Activated CD4-positive, CD25-positive, alpha-beta regulatory T cell (primary cell): ENCODE measurements at places on chromosomes 12 and 14.

DNA sequence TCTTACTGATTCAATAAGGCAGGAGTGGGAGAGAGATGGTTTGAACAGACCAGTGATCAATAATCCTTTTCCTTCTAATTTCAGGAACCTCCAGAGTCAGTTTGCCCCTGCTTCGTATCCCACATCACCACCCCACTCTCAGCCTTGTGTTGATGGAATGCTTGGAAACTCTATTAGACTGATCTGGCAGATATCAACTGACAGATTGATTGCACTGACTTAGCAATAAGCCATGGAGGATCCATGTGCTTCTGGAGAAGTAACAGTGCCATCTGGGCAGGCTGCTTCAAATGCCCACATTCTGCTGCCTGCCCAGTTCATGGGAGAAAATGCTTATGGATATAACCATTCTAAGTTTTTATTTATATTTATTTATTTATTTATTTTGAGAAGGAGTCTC is 218.0 kb downstream of the SLC2A13 start:
- no peak for DNase-seq

DNA sequence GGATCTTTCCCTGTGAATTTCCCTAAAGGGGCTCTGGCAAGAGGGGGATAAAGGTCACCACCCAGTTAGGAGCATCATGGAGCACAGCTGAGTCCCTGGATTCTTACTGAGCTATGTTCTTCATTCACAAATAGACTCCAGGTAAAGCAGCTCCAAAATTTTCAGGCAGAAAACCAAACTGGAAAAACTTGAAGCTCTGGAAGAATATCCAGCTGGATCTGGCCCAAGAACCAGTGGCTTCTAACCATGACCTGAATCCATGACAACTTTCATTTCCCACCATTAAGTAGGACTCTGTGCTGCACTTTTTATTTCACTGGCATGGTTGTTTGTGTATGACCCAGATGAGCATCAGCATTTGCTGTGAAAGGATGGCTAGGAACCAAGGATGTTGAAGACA is 180.4 kb upstream of the FKBP4 start:
- DNase-seq = no peak

DNA sequence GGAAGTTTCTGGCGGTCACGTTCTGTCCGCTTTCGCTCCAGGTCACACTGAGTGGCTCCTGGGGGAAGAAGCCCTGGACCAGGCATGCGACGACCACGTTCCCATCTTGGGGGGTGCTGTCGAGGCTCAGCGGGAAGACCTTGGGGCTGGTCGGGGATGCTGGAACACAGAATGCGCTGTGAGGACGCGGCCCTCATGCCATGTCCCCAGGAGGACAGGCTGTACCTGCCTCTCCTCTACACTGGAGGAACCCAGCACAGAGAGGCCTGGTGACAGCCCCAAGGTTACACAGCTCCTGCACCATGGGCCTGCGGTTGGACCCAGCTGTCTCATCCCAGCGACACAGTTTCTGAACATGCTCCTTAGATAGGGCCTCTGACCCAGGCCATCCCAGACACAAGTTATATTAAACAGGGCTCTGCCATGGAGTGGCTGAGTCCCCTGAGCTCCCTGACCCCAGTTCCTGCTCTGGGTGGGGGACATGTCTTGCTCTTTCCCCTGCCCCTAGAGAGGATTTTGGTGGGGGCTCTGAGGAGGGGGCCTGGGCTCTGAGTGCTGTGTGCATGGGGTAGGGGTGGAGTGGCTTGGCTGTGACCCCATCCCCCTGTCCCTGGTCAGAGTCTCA is 62.0 kb downstream of the TMEM121 start:
- DNase-seq = no peak

- DNase-seq = no peak
Observed at GRCh38 chr12:31944299-31944698, 14.9 kb upstream of the RESF1 start.

- no peak for DNase-seq
Observed at GRCh38 chr12:62581288-62582064, 114.8 kb downstream of the MON2 start.

DNA sequence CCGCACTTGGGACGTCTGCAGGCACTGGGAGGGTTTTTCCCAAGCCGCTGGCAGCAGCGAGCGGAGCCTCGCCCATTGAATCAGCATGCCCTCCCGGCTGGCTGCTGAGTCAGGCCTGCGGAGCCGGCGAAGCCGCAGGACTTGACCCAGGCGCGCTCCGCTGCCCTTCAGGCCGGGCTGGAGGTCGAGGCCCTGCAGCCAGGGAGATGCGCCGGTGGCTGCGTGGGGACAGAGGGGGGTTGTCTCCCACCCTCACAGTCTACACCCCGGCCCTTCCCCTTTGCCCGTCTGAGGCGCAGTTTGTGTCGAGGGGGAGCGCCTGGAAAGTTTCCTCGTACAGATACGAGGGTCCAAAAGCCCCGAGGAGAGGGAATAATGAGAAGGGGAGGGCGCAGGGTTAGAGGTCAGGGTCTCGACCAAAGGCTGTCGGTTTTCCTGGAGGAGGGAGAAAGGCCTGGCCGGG is 759 bp upstream of the KLC1 start:
- no peak for DNase-seq

GRCh38 chr12:27493260-27493940 is 30.6 kb upstream of the PPFIBP1 start:
- no peak for DNase-seq

- DNase-seq = no peak
Observed at GRCh38 chr12:65560286-65560685, 264.0 kb upstream of the HMGA2 start.

- DNase-seq = no peak
Observed at GRCh38 chr12:107032266-107032665, 45.3 kb upstream of the MTERF2 start.

DNA sequence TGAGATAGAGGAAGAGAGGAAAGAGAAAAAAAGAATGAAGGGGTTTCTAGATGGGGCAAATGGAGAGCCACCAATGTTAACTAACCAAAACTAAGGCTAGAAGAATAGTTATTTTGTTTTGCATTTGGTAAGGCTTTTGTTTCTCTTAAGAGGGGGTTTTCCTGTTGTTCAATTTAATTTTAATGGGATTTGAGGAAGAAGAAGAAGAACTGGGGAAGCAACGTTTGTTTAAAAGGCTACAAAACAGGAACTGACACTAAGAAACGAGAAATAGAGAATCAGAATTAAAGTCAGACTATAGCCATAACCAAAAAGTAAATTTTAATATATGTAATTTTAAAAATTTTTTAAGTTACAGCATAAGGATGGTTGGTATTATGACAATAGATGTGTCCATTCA is 13.7 kb downstream of the TXNDC16 start:
- DNase-seq = no peak

GRCh38 chr12:820336-820735 is 68.0 kb downstream of the WNK1 start:
- no peak for DNase-seq

DNA sequence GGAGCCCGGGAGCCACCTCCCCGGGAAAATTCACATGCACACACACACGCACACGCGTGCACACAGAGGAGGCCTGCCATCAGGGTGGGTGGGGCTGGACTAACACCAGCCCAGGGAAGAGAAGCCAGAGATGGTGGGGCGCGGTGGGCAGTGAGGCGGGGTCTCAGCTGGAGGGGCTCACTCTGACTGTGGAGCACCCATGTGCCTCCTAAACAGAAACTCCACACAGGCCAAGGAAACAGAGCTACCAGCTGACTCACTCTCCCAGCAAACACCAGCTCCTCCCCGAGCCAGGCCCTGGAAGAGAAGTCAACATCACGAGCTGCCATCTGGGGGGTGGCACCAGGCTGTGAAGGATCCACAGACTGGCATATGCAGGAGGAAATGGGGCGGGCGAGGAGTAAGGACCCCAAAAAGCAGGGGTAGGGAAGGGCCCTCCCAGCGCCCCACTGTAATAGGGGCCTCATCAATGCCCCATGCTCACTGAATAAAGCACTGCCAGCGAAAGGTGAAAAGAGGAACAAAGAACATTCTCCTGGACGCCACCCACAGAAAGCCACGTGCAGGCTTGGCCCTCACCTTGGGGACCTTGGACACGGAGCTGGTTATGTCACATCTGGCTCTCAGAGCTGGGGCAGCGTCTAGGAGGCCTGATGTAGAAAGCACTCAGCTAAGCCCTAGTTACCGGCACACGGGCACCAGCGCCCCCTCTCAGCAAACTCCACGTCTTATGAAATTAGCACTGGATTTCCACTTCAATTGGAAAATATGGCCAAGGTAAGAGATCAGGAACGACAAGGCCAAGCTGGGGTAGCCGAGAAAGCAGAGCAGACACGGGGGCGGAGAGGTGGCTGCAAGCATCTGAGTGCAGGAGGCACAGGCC is 8.4 kb upstream of the INF2 start:
- no peak for DNase-seq

- DNase-seq = no peak
Observed at GRCh38 chr12:75482646-75483045, 2.1 kb downstream of the GLIPR1 start.

DNA sequence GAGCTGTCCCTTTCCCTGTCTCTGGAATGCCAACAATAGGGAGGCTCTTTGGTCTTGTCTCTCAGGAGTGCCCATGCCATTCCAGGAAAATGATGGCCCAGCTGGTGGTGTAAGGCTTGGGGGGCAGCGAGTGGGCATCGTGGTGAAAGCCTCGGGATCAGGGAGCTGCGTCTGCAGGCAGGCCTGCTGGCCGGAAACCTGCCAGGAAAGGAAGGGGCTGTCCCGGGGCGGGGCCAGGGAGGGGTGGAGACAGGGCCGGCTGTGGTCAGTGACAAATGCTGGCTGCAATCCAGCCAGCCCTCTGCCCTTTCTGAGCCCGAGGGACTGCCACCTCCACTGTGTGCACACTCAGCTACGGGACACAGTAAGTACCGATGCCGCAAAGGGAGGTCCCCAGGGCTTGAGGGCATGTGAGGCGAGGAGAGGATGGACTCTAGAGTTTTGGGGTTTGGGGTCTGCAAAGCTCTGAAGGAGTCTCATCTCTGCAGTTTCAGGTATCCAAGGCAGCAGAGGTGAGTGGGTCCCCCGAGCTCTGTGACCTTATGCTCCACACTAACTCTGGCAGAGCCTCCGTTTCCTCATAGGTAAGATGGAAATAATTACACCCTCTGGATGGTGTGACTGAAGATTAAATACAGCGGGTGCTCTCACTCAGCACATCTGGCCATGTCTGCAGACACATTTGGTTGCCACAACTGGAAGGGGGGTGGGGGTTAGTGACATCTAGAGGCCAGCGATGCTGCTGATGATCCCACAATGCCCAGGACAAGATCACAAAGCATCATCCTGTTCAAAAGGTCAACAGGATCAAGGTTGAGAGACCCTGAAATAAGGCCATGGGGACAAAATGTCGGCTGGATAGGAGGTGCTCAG is at the start of gene SERPINA5:
Gene SERPINA5 (plus strand): TSS at position 300 of the 873 bp plus-strand sequence. CDS start 5,937 bp downstream, outside the sequence.
- no peak for DNase-seq

DNA sequence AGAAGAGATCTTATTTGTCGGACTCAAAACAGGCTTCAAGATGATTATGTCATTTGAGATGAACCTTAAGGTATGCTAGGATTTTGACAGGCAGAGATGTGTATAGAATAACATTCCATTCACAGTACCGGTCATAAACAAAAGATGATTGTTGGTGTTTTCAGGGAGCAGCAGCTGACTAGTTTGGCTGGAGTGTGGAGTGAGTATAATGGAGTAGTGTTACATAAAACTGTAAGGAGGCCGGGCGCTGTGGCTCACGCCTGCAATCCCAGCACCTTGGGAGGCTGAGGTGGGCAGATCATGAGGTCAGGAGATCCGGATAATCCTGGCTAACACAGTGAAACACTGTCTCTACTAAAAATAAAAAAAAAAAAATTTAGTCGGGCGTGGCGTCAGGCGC is 23.9 kb downstream of the SERPINA10 start:
- DNase-seq = no peak

GRCh38 chr12:70741256-70741655 is 104.0 kb upstream of the PTPRB start:
- DNase-seq = no peak

DNA sequence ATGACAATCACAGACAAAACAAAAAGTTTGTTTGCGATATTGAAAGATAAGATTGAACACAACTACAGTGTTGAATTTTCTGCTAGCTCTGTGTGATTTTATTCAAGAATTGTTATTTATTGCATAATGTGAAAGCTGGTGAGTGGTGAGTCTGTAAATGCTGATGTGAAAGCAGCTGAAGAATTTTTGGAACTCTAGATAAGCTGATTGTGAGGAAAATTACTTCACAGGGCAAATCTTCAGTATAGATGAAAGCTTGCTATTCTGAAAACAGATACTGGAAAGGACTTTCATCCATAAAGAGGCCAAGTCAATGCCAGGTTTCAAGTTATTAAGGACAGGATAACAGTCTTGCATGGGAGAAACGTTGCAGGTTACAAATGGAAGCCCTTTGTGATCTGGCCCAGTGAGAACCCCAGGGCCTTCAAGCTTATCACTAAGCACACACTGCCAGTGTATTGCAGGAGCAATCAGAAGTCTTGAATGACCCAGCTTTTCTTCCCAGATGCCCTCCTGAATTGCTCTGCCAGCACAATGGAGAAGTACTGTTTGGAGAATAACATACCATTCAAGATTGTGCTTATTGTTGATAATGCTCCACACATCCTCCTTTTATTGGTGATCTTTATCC is 153.7 kb downstream of the PCNX1 start:
- DNase-seq = no peak

- no peak for DNase-seq
Observed at GRCh38 chr14:65622703-65623102, 210.2 kb downstream of the FUT8 start.

GRCh38 chr14:59895721-59896120 is 24.2 kb upstream of the LRRC9 start:
- DNase-seq = no peak

- no peak for DNase-seq
Observed at GRCh38 chr12:64864319-64864718, 39.9 kb downstream of the TBC1D30 start.

DNA sequence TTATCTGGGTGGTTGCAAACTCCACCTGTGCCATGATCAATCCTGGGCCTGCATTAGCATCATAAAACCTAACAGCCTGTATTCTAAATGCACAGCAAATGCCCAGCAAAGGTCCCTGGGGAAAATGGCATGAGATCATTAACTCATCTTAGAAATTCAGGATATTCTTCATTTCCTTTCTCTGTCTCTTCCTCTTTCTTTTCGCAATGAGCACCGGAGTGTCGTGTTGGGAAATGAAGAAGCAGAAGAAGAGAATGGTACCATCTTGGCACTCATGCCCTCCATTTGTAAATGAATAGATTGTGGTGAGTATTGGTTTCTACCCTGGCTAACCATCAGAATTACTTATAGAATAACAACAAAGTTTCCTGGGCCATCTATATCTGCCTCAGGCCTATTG is 193.6 kb downstream of the GALC start:
- DNase-seq = no peak
